Mucosa of descending colon (tissue), 3 donors: ENCODE measurements at places on chromosomes 11 and 22. TPM values are rescaled to one million over a fixed set of nuclear protein-coding genes. Genes with fewer than 3 reads are reported as not detected.

UCP3 gene
- total RNA-seq, result 0.90 TPM

TMPRSS6 gene
- total RNA-seq, result 0.29 TPM

MAP6 gene
- 0.84 TPM for total RNA-seq

IGSF9B gene
- 5.2 TPM for total RNA-seq

GRK3 gene
- 3.2 TPM for total RNA-seq

KRTAP5-4 gene
- not detected for total RNA-seq

TRIM48 gene
- total RNA-seq, result not detected

FAM180B gene
- total RNA-seq, result 0.36 TPM

VPREB1 gene
- not detected for total RNA-seq

- no peak for DNase-seq
Observed at GRCh38 chr11:75793966-75794365, 21.0 kb upstream of the UVRAG start.

DNA sequence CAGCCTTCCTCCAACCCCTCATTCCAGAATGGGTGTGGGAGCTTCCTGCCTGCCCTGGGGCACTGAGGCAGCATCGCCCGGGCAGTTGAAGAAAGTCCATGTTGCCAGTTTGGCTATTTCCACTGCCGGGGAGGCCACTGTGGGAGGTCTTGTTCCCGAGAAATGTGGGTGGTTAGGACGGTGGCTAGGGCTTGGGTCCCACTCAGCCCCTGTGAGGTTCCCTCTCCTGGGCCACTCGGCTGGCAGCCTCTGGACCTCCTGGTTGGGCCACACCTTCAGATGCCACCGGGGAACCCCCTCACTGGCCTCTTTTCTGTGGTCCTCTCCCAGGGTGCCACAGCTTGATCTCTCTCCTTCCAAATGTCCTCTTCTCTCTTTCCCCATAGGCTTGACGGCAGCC, 5.1 kb upstream of the PPP6R3 start:
- no peak for DNase-seq

DNA sequence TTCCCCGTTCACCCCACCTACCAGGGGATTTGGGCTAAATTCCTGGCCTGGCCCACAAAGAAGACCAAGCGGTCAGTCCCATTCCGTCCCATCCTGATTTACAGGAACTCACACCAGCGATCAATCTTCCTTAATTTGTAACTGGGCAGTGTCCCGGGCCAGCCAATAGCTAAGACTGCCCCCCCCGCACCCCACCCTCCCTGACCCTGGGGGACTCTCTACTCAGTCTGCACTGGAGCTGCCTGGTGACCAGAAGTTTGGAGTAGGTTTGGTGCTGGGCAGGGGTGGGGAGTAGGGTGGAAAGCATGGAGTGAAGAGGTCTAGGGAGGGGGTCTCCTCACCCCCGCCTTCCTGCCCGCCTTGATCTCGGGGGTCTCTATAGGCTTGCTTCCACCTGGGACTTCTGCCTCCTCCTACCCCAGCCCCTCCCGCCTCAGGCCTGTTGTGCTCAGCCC, at the start of gene SERPING1:
SERPING1 (plus strand) TSS at position 225 of the 455 bp plus-strand sequence. CDS start 586 bp downstream, outside the sequence.
- DNase-seq, result peak; percentile 36

DNA sequence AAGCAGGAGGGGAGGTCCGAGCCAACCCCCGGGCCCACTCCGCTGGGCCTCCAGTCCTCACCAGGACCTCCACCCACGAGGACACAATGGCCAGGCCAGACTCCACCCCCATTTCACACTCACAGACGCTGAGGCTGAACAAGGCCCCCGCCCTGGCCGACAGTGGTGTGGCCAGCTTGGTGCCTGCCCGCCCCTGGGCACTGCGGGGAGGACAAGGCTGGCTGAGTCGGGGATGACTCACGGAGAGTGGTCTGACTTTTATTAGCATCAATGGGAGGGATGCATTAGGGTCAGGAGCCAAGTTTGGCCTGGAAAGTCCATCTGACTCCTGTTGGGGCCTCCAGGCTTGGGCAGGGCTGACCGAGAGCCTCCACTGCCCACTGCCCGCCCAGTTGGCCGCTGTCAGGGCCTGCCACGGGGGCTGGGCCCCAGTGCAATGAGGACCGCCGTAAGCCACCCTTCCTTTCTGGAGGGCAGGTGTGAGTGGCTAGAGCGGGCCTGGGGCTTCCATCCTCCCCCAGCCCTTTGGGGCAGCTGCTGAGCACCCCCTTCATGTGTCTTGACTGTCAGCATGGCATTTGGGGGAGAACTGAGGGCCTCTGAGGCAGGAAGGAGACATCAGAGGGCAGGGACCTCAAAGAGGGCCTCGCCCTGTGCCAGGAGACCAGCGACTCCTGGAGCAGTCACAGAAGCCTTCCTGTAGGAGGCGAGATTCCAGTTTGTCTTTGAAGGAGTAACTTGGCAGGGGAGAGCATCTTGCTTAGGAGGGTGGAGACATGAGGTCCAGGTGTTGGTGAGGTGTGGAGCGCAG, 10.6 kb downstream of the TSPAN32 start:
- DNase-seq, result no peak

GRCh38 chr11:36160091-36160490, 129.1 kb downstream of the COMMD9 start:
- no peak for DNase-seq

GRCh38 chr11:62875698-62876478, 4.8 kb upstream of the SLC3A2 start:
- no peak for DNase-seq

GRCh38 chr11:26465274-26465673, 106.8 kb downstream of the MUC15 start:
- no peak for DNase-seq

GRCh38 chr11:74135127-74135840, 35.5 kb downstream of the C2CD3 start:
- DNase-seq, result no peak

DNA sequence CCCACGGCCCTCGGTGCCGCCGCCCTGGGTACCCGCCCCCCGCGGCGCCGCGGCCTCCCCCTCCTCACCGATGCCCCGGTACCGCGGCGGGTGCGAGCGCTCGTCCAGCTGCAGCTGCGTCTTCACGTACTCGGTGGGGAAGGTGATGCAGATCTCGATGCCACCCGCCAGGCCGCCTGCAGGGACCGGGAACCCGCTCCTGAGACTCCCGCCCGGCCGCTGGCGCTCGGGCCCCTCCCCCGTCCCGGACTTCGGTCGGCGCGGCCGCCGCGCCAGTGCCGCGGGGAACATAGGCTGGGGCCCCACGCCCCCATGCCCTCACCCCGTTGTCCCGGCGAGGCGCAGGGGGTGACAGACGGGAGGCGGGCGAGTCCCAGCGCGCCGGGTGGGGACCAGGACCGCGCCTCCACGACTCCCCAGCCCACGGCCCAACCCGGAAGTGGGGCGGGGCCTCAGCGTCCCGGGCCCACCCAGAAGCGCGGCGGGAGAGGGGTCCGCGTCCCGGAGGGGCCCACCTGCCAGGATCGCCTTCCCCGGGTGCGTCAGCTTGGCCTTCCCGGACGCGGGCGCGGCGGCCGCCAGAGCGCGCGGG, 375 bp downstream of the SLC25A1 start:
- peak; percentile 84 for DNase-seq

DNA sequence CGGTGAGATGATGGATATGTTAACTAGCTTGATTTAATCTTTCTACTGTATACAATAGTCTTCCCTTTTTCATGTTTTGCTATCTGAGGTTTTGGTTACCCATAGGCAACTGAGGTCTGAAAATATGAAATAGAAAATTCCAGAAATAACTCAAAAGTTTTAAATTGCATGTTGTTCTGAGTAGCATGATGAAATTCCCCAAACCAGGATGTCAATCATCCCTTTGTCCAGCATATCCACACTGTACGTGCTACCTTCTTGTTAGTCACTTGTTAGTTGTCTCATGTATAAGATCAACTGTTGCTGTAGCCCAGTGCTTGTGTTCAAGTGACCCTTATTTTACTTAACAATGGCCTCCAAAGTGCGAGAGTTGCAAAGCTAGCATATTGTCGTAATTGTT, 21.2 kb upstream of the OR10W1 start:
- no peak for DNase-seq

GRCh38 chr11:18720808-18721560, 5.0 kb downstream of the IGSF22 start:
- DNase-seq, result peak; percentile 84

GRCh38 chr11:111694851-111695250, 71.3 kb downstream of the PPP2R1B start:
- no peak for DNase-seq

GRCh38 chr22:29390270-29390669, 1.9 kb upstream of the AP1B1 start:
- no peak for DNase-seq

GRCh38 chr22:27210111-27210730, 552.8 kb downstream of the MIAT start:
- DNase-seq, result no peak

DNA sequence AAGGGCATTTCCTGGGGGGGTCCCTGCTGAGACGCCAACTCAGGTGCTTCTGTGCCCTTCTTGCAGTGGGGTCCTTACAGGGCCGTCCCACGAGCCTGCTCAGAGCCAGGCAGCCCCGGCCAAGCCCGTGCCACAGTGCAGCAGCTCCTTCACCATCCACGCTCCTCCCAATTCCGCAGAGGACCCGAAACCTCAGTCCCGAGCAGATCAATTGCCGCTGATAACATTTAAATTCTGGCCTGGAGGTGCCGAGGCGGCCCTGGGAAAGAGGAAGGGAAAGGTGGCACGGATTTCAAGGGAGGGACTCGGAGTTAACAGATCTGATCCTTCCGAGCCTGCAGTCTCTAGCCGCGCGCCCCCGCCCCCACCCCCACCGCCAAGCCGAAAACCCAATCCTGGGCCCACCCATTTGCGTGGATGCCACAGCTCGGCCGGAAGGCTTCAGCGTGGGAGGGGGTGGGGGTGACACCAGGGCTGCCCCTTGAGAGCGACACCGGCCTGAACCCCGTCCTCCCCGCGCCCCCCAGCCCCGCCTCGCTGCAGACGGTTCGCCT, 32.3 kb upstream of the JAM3 start:
- peak; percentile 53 for DNase-seq

GRCh38 chr11:65165410-65166317, 4.4 kb upstream of the SPDYC start:
- peak; percentile 72 for DNase-seq

GRCh38 chr22:19430890-19431541, 517 bp downstream of the HIRA start:
- peak; percentile 75 for DNase-seq

GRCh38 chr22:17422736-17423343, 53.6 kb downstream of the CECR2 start:
- DNase-seq, result no peak

- no peak for DNase-seq
Observed at GRCh38 chr22:45974498-45974897, 2.5 kb downstream of the WNT7B start.

DNA sequence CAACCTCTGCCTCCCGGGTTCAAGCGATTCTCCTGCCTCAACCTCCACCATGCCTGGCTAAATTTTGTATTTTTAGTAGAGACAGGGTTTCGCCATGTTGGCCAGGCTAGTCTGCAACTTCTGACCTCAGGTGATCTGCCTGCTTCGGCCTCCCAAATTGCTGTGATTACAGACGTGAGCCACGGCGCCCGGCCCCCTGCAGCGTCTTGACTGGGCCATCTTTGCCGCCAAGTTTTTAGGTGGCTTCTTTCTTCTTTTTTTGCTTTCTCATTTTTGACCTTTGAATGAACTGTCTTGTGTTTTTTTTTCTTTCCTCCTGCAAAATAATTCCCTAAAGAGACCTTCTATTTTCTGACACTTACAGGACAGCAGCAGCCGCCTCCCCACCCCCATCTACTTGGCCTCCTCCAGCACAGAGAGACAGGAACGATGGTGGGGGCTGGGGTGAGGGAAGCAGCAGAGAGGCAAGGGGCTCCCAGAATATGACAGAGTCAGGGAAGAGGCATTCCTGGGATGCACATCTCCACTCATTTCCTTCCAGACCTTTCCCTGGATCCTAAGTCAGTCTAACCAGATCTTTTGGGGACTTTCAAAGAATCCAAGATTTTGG, 92.6 kb upstream of the ALX4 start:
- no peak for DNase-seq

DNA sequence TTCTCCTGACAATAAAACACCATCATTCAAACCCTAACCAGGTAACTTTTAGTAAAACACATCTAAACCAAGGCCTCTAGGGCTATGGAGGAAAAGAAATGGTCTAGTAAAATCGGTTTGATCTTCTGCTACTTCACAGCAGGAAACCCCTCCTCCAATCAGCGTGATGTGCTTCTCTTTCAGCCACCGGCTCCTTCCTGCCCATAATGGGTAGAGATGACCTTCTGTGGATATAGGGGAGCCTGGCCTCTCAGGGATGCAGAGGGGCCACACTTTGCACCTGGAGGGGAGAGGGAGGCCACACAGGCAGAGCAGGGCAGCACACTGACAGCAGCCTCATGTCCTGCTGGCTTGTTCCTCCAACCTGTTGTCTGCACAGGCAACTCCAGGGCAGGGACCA, 6.9 kb downstream of the EHD1 start:
- DNase-seq, result no peak

- DNase-seq, result peak; percentile 59
Observed at GRCh38 chr11:123478352-123478987, 48.4 kb downstream of the GRAMD1B start.

- no peak for DNase-seq
Observed at GRCh38 chr22:23121424-23121823, 20.4 kb downstream of the RSPH14 start.

GRCh38 chr11:18676803-18677202, 21.8 kb upstream of the TMEM86A start:
- no peak for DNase-seq

GRCh38 chr22:47738472-47739013, 976.1 kb downstream of the TBC1D22A start:
- DNase-seq, result no peak

DNA sequence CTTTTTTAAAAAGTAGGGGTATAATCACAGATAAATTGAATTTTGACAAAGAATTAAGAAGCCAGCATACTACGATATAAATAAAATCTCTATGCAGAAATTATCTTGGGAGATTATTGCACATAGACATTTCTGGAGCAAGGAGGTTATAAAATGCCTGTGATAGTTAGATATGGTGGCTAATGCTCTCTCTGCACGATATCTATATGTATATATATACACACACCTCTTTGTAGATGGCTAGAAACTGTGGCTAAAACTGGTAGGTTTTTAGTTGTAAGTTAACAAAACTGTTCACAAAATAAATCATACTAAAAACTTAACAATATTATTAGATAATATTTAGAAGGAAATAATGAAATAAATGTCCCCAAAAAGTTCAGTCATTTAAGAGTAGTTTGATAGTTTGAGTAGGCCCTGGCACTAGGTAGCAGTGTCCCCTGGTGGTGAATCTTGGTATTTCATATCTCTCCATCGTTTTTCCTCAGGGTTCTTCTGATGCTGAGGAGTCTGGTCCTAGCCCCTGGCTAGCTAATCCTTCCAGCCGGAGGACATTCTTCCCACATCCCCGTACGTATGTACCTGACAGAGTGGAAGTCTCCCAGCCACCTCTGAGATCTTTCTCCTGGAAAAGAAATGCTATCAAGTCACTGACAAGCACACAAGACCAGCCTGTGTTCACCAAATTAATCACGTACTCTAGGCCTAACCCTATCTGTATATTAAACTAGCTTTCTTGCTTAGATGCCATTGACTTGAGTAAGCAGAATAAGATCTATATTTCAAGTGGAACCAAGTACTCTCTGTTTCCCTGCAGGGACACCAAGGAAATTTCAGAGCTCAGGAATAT, 32.2 kb downstream of the ART5 start:
- DNase-seq, result no peak
